CD4-positive, alpha-beta T cell treated with Interleukin-15 for 4 hours (primary cell): ENCODE measurements at places on chromosomes 5 and 9.

GRCh38 chr9:77848897-77849296 is 182.7 kb downstream of the GNAQ start:
- no peak for DNase-seq

- DNase-seq = no peak
Measured at GRCh38 chr5:75192804-75193203, 43.9 kb downstream of the ANKRD31 start.

- DNase-seq = no peak
Measured at GRCh38 chr9:90140131-90140818, 502.3 kb downstream of the DIRAS2 start.

DNA sequence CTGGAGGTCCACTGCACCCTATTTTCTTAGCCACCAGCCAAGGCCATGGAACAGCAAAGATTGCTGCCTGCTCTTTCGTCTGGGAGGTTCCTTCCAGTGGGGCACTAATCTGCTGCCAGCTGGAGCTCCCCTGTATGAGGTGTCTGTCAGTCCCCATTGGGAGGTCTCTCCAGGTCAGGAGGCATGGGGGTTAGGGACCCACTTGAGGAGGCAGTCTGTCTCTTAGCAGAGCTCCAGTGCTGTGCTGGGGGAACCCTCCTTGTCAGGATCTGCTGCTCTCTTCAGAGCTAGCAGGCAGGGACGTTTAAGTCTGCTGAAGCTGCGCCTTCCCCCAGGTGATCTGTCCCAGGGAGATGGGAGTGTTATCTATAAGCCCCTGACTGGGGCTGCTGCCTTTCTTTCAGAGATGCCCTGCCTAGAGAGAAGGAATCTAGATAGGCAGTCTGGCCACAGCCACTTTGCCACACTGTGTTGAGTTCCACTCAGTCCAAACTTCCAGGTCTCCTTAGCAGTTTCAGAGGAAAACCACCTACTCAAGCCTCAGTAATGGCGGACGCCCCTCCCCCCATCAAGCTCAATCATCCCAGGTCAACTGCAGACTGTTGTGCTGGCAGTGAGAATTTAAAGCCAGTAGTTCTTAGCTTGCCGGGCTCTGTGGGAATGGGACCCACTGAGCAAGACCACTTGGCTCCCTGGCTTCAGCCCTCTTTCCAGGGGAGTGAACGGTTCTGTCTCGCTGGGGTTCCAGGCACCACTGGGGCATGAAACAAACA is 317.7 kb downstream of the LRRC70 start:
- DNase-seq = no peak

DNA sequence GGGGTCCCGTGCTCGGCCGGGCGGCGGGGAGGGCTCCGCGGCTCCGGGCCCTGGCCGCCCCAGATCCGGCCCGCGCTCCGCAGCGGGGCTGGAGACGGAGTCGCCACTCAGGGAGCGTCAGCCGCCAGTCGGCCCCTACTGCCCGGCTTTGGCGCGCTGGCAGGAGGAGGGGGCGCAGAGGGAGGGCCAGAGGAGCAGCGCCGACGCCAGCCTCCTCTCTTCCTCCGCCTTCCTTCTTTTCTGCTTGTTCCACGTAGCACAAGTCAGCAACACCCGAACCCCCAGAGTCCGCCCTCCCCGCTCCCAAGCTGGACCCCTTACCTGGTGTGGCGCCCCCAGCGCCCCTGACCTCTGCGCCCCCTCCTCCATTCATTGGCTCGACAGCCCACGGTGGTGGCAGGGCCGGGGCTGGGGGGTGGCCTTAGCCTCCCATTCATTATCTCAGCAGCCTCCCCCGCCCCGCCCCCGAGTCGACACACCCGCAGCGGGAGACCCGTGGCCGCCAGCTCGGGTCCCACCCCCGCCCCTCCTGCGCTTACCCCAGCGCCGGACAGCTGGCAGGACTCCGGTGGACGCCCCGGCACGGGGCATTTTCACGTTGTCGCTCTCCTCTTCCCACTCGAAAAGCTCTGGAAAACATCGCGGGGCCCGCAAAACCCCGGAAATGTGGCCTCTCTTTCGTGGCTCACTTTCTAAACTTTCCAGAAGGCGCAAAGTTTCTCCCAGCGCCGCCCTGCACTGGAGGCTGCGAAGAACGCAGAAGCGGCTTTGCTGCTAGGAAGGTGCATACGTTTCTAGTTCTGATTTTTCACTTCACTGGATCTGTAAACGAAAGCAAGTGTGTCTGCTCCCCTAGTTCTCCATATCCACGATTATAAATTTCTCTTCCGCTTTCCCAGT is at the start of gene LPAR1:
TSS of gene LPAR1 (minus strand) at position 140 of the 900 bp plus-strand sequence. CDS start 66,353 bp downstream, outside the sequence.
- no peak for DNase-seq

GRCh38 chr9:78479441-78479840 is 182.5 kb downstream of the PSAT1 start:
- no peak for DNase-seq

DNA sequence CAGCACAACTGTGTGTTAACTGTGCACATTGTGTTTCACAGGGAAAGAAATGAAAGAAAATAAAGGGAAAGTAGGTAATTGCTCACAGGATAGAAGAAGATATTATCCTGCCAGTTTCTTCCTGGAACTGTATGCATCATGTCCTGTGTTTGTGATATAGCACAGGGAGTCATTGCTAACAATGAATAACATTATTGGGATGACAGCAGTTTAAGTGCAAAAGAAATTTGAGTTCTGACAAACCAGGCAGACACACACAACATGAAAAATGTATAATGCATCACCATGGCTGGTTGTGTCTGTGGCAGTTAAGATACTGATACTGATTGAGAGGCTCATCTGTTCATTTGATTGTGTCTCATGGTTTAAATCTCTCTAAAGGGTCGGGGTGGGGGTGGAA is 145.4 kb downstream of the SPATA31D1 start:
- DNase-seq = no peak

DNA sequence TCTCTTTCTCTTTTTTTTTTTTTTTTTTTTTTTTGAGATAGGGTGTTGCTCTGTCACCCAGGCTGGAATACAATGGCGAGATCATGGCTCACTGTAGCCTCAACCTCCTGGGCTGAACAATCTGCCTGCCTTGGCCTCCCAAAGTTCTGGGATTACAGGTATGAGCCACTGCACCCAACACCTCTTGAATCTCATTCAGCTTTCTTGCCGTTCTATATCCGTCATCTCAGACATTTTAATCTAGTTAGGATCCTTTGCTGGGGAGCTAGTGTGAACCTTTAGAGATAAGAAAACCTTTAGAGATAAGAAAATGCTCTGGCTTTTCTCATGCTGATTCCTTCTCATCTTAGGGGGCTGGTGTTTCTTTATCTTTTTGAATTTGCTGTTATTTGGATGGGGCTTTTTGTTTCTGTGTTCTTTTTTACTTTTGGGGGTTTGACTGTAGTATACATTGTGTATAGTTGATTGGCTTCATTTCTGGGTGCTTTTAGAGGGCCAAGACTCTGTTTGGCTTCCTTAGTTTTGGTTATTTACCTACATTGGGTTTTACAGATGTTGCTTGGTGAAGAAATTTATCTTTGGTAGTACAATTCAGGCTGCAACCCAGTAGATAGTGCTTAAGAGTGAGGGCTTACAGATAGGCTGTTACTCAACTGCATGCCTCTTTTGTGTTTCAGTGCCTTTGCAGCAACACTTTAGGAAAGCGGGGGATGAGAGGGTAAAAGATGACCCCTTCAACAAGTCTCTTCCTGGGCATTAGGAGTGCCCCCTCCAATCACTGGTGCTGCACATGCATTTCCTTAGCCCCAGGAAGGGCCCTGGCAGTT is 41.9 kb upstream of the SLC36A1 start:
- DNase-seq = no peak

GRCh38 chr5:44809215-44809955 is 638 bp downstream of the MRPS30 start:
- DNase-seq = peak; percentile 27

- DNase-seq = no peak
Measured at GRCh38 chr5:132854301-132854700, 12.0 kb downstream of the GDF9 start.

- DNase-seq = no peak
Measured at GRCh38 chr9:93316726-93317494, 133.0 kb downstream of the WNK2 start.

DNA sequence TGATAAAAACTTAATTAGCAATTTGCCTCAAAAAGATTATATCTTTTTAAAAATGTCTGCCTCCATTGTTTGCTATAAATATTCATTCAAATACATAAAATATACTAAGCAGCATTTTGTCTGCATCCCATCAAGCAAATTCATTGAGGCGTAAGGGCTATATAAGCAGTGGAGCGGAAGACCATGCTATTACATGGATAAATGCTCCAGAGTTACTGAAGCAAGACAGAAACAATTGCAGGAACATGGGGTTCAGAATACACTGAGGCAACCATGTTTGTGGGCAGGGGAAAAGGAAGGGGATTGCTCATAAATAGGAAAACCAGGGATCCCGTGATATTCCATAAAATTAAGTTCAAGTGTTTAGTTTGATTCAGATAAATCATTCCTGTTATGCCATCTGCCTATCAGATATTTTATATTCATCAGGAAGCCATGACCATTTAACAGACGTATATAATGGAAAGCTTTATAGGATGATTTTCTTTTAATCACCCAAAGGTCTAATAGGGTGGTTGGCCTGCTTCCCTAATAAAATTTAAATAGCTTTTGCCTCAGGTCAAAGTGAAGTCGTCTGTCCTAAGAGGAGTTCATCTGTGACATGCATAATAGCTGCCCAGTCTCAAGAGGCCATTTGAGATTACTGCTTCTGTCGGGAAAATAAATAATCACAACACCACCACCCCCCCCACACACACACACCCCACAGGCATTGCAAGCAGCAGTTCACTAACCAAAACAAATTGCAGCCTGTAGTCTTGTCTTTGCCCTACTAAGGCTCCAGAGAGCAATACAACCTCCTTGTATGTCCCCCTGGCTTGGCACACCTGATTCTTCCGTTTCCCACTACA is 105.2 kb downstream of the RASEF start:
- no peak for DNase-seq

GRCh38 chr9:91903126-91903911 is 46.7 kb downstream of the ROR2 start:
- DNase-seq = no peak

GRCh38 chr9:110116543-110116885 is 91.4 kb downstream of the C9orf152 start:
- no peak for DNase-seq

DNA sequence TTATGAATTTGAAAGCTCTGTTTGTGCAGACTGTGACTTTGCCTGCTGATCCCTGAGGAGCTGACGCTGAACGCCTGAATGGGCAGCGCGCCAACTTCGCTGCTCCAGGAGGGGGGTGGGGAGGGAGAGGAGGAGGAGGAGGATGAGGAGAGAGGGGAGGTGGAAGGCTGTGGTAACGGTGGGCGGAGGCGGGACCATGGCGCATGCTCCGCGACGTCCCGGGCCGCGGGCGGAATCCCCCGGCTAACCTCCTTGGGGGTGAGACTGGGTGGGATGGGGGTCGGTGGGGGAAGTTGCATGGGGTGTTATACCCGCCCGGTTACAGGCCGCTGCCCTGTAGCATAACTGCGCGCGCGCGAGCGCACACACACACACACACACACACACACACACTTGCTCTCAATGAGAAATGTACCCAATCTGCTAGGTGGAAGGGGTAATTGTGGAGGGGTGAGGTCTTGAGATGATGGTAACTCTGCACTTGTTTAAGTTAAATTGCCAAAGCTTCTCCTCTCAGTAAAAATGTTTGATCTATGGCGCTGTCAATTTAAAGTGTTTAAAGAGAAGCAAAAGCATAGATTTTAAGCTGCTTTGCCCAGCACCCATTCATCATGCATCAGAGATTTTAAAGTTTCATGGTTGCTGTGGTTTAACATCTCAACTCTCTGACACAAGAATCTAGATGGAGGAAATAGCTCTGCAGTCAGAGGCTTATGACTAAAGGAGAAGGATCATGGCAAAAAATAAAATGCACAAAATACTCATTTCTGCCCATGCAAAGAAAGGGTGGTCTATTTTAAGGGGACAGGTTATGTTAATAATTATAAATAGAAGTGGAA is 76.6 kb upstream of the TBCA start:
- DNase-seq = peak; percentile 13

DNA sequence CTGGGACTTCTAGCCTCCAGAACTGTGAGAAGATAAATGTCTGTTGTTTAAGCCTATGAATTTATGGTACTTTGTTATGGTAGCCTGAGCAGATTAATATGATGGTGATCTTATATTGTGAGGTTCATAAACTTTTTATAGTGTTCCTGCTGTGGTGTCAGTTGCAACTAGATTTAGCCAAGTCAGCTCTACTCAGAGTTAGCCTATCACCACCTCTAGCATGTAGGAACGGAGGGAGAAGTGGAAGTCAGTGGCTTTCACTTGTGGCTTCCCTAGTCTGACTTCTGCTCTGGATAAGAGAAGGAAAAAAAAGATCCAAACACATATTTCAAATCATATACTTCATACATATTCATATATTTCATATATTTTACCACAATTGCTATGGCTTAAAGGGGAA is 6.6 kb downstream of the POC5 start:
- DNase-seq = no peak

- DNase-seq = no peak
Measured at GRCh38 chr9:38016375-38017135, 52.5 kb downstream of the SHB start.

DNA sequence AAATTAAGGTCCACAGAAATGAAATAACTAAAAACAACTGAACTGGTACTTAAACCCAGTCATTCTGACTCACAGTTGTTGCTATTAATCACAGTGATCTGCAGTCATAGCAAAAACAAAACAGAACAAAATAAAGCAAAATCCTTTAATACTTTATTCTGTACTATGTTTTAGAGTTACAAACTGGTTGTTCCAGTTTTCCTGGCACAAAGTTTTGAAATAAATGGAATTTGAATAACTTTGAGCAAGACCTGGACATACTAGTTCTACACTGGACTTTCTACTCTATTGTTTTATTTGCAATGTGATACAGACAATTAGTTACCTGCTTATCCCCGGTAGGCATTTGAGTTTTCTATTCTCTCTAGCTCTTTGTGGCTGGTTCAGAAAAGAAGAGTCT is 147.9 kb downstream of the DMRT2 start:
- DNase-seq = no peak

DNA sequence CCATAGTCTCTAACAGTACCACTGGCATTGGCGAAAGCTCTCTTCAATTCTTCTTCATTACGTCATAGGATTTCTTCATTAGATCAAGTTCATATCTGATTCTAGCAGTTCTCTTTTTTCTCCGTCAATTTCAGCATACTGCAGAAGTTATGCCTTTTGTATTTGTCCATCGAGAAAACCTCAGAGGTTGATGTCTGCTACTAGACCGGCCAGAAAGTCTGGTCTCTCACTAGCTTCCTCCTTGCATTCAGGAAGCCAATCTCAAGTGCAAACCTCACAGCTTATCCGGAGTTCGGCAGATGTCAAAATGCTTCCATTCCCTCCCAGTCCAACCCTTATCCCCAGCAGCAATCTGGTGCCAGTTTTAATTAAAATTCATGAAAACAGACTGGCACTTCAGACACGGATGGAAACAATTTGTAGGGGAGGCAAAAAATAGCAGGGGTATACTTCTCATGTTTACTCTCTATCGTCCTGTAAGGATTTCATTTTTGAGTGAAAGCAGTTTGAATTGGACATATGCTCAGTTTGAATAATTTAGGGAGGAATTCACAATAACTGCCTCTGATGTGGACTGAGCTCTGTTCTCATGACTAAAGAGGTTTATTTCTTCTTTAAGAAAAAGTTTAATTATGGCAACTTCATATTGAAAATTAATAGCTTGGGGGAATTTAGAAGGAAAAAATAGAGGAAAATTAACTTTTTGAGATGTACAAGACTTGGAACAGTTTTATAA is 56.4 kb upstream of the TMC1 start:
- DNase-seq = no peak
